ENCODE measurements at places on chromosomes 13 and 19.

GRCh38 chr19:41434450-41434849, 5.3 kb downstream of the DMAC2 start:
- DNase-seq, result no peak

DNA sequence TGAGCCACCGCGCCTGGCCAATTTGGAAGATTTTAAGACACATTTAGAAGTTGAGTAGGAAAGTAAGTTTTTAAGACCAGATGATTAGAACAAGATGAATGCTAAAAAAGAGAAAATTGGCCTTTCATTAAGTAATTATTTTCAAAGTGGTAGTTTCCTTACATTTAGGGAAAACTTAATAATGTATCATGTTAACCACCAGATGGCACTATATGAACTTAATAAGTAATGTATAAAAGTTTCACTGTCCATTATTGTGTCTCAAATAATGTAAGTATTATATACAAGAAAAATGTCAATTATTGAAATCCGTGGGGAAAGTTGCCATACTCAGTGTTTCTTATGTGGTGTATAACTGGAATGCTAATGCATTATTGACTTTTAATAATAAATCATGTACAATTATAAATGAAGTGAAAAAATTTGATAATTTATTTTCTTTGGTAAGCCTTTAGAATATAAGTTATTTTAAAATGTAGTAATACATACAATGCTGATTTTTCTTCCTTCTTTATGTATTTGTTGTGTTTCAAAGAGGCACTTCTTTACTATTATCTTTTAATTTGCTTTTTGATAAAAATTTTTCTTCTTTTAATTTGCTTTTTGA, 29.2 kb downstream of the COG6 start:
- DNase-seq, result no peak

GRCh38 chr13:95524264-95524901, 28.1 kb upstream of the CLDN10 start:
- DNase-seq, result no peak

DNA sequence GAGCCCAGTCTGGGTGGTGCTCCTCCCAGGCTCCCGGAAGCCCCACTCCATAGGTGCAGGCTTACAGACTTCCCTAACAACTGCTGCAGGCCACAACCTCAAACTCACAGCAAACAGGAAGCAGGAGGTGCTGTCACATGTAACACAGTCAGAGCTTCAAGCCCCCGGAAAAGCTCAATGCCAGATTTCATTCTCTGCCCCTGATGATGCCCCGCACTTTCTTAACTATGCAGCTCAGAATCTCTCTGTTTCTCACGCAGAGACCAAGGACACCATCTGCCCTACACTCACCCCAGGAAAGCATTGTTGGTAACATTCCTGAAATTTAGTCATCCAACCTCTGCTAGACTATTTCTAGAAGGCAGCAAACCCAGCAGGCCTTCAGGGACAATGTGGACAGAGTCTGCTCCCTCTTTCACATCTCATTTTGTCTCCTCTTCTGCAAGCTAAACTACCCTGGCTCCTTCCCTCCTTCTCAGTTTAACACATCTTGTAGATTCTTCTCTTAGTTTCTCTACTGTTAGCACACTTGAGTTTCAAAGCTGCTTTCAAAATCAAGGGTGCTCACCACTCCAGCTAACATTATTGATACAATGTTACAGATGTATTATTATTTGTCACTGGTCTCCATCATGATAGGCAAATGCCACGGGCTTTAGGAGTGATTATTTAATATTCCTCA, 162.5 kb downstream of the KCTD12 start:
- peak; percentile 29 for DNase-seq

- no peak for DNase-seq
Observed at GRCh38 chr19:15299568-15300409, 32.5 kb downstream of the BRD4 start.

- no peak for DNase-seq
Observed at GRCh38 chr13:113564331-113565023, 20.1 kb upstream of the TFDP1 start.

- peak; percentile 93 for DNase-seq
Observed at GRCh38 chr19:36054733-36055686, at the start of gene WDR62. WDR62 (plus strand) TSS chr19:36054897; CDS start chr19:36054972, 75 bp downstream.

DNA sequence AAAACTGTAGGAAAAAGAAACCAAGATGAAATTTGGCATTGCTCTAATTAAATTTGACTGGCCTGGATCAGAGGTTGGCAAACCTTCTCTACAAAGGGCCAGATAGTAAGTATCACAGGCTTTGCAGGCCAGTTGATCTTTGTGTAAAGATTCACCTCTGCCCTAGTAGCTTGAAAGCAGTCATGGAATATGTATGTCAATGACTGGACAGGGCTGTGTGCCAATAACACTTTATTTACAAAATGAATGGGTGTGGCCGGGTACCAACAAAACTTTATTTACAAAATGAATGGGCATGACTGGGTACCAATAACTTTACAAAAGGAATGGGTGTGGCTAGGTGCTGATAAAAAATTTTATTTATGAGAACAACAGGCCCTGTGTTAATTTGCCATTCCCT, 20.0 kb downstream of the SIN3B start:
- DNase-seq, result no peak

GRCh38 chr19:5268801-5269200, 71.8 kb downstream of the PTPRS start:
- no peak for DNase-seq

DNA sequence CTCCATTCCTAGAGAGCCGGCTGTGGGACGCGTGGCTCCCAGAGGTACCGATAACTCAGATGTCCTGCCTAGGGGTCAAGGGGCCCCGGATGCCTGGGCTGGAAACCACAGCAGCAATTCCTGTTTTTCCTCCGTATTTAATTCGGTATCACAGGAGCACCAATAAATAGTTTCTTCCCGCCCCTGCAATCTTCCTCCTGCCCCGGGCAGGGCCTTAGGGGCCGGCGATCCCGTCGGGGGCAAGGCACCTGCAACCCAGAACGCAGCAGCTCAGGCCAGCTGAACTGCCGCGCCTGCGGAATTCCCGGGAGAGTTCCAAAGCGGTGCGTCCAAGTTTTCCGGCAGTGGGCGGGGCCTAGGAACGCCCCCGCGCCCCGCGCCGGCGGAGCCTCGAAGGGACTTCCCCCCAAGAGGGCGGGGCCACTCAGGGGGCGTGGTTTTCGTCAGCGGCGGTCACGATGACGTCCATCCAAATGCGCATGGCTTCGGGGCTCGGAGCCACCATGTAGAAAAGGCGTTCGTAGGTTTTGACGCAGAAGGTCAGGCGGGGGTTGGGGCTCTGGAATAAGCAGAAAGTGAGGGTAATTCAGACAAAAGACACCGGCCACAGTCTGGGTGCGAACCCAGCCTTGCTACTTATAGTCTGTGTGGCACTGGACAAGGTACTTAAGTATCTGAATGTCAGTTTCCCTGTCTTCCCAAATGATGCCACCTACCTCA, 9.7 kb upstream of the LYPD3 start:
- DNase-seq, result peak; percentile 83

- peak; percentile 48 for DNase-seq
Observed at GRCh38 chr13:37070956-37071355, 11.5 kb upstream of the SUPT20H start.

DNA sequence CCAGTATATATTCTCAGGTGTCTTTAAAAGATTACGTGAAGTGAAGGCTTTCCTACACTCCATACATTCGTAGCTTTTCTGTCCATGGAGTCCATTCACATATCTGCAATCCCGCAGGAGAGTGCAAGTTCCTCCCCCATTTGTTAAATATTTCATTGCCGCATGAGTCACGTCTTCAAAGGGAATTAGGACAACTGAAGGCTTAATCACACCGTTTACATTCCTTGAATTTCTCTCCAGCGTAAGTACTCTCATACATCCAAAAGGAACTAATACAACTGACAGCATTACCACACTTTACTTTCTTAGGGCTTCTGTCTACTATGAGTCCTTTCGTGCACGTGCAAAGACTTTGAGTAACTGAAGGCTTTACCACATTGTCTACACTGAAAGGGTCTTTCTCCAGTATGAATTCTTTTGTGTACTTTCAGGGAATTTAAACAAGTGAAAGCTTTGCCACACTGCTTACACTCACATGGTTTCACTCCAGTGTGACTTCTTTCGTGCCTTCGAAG, 29.0 kb upstream of the ZNF564 start:
- no peak for DNase-seq

DNA sequence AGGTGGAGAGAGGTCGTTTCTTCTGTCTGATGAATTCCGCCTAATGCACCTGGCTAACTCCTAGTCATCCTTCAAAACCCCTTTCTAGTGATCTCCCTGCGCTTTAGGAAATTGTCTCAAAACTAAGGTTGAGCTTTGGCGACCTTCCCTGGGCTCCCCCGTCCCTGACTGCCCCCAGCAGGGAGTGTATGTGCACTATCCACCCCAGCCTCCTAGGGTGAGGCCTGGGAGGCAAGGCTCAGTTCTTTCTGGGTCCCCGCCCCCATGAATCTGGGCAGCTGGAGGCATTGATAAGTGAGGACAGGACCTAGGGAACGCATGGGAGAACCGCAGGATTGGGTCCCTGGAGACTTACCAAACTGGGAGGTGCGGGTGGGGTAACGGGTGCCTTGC, 378 bp downstream of the TLE6 start:
- DNase-seq, result no peak

DNA sequence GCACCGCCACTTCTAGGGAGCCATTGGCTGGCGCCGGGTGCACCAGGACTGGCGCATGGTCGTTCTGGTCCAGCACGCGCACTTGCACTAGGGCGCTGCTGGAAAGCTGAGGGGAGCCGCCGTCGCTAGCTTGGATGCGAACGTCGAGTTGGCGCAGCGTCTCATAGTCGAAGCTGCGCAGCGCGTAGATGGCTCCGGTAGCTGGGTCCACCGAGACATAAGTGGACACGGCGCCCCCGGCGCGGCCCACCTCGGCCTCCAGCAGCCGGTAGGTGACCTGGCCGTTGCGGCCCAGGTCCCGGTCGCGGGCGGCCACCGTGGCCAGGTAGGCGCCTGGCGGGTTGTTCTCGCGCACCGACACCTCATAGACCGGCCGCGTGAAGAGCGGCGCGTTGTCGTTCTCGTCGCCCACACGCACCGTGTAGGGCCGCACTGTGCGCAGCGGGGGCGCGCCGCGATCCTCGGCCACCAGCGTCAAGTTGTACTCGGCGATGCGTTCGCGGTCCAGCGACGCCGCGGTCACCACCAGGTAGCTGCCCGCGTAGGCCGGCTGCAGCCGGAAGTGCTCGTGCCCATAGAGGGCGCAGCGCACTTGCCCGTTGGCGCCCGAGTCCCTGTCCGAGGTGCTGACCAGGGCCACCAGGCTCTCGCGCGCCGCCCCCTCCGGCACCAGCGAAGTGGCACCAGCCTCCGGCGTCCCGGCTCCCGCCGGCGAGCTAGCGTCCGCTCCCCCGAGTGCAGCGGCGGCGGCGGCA, 1.7 kb downstream of the PCDH8 start:
- peak; percentile 71 for DNase-seq

- DNase-seq, result no peak
Observed at GRCh38 chr19:14402332-14403144, 16.6 kb downstream of the DDX39A start.

DNA sequence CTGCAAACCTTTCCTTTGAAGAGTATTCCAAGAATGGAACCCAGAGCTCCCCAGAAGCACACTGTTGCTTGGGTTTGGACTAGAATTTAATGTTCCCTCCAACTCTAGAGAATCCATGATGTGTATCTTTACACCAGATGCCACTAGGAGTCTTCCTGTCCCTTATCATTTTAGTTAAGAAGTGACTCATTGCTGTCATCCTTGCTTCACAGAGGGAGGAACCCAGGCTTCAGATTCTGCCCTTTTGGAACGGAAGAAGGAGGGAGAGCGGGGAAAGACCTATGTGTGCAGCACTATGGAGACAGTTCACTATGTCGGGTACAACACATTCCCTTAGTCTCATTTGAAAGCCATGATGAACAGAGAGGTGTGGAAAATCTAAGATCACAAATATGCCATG, 2.1 kb upstream of the ATP12A start:
- no peak for DNase-seq

GRCh38 chr19:10432736-10433130, 12.4 kb downstream of the PDE4A start:
- DNase-seq, result no peak

DNA sequence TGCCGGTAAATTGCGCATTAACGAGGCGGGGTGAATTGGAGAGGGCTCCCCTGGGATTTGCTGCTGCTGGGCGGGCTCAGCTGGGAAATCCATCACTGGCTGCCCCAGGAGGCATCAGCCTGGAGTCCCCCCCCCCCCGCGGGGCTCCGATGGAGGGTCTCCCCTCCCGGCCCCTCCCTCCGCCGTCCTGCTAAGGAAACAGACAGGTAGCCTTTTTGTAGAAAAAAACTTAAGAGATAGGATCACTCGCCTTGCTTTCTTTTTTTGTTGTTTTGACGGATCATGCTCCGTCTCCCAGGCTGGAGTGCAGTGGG, 6.8 kb downstream of the TLE6 start:
- no peak for DNase-seq

DNA sequence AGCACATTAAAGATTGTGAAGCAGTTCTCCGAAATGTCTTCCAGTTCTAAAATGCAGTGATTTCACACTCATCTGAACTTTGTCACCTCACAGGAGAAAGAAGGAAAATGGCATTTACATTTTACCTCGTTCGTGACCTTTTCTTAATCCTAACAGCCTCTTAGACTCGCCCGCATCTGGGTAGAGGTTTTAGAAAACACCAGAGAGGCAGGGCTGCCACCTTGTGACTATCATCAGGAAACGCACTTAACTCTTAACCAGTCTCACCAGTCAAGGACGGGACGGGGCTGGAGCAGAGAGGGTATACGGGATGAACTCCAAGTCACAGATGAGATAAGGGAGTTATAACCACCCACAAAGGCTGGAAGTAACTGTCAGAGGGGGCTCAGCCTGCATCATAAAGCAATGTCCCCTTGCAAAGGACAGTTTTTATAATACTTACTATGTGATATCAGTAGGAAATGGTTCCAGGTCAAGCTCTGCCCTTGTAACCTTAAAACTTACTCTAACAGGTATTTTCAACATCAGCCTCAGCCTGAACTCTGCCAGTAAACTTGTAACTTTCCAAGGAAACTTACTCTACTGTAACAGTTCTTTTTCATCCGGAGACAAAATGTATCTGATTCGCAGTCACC, 8.6 kb upstream of the CEACAM6 start:
- DNase-seq, result peak; percentile 62

- no peak for DNase-seq
Observed at GRCh38 chr13:94188201-94188854, 291.2 kb downstream of the DCT start.

DNA sequence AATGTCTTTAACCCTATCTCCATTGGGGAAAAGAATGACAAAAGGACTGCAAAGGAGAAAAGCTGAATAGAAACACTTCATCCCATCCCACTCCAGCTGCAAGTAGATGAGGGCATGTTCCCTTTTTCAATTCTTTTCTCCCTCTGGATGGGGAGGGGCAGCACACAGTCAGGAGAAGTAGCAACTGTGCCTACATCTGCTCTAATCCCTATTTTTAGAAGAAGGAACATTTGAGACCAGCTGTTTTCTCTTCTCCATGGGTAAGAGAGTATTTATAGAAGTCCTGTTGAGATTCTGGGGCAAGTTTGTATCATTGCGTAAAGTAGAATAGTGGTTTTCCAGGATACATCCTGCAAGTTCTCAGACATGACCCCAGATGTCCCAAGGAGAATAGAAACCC, 9.3 kb upstream of the GTF3A start:
- no peak for DNase-seq

GRCh38 chr13:76016799-76017400, 380.8 kb downstream of the LMO7 start:
- no peak for DNase-seq

GRCh38 chr13:65460136-65460535, 1770.0 kb downstream of the PCDH9 start:
- no peak for DNase-seq

GRCh38 chr13:66974174-66974573, 256.0 kb downstream of the PCDH9 start:
- no peak for DNase-seq

- no peak for DNase-seq
Observed at GRCh38 chr19:18282021-18282787, 782 bp upstream of the JUND start.

All from head of caudate nucleus (tissue), 42 donors.